ENCODE measurements at places on chromosomes 12 and 14. TPM values are rescaled to one million over a fixed set of nuclear protein-coding genes. Genes with fewer than 3 reads are reported as not detected.

DNA sequence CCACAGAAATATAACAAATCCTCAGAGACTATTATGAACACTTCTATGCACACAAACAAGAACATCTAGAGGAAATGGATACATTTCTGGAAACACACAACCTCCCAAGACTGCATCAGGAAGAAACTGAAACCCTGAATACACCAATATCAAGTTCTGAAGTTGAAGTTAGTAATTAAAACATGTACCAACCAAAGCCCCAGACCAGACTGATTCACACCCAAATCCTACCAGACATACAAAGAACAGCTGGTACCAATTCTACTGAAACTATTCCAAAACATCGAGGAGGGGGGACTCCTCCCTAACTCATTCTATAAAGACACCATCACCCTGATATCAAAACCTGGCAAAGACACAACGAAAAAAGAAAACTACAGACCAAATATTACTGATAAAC, 114.7 kb upstream of the CCDC175 start:
- DNase-seq = no peak

DNA sequence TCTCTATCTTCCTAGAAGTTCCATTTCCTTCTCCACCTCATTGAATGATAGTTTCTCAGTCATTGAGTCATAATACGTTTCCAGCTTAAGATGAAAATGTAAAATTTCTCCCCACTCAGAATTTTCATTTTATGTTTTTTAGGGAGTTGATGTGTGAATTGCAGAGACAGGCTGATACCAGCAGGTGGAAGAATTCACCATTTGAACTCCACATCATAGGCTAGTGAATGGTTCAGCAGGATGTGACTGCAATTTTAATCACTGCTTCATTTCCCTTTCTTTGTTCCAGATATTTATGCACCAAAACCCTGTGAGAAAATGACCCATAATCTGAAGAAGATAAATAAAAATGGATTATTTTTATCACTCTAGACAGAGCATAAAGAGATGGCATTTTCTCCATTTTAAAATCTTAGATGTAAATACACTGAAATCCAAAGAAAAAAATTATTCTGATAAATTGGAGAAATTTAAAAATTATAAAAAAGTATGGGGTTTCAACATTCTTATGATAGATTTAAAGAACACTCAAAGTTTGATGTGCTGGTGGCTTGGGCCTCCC, 10.6 kb upstream of the PYGL start:
- peak; percentile 21 for DNase-seq

- no peak for DNase-seq
These were observed 126.7 kb upstream of the CCDC196 start for GRCh38 chr14:66359500-66359899.

DNA sequence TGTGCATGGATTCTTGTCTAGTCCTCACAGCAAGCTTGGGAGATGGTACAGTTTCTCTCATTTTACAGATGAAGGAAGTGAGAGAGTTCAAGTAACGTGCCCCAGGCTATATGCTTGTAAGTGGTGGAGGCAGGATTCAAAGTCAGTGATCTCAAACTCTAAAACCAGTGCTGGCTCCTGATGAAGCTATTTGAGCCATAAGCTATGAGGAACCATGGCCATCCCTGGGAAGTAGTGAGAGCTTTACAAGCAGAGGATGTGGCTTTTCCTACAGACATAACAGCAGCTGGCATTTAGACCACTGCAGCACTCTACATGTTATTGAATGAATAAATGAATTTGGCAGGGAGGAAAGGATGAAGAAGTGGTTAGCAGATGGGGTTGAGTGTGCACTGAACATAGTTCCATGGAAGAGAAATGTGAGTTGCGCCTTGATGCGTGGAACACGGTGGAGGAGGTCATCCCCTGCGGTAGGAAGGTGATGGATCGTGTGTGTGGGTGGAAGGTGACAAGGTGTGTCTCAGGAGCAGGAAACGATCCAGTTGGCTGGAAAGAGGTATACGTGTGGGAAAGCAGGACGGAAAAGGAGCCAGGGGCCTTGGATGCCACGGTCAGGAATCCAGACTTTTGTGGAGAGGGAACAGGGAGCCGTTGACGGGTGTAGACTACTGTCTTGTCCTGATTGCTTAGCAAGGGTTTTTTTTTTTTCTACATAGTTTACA, 65.2 kb downstream of the RFX4 start:
- no peak for DNase-seq

DNA sequence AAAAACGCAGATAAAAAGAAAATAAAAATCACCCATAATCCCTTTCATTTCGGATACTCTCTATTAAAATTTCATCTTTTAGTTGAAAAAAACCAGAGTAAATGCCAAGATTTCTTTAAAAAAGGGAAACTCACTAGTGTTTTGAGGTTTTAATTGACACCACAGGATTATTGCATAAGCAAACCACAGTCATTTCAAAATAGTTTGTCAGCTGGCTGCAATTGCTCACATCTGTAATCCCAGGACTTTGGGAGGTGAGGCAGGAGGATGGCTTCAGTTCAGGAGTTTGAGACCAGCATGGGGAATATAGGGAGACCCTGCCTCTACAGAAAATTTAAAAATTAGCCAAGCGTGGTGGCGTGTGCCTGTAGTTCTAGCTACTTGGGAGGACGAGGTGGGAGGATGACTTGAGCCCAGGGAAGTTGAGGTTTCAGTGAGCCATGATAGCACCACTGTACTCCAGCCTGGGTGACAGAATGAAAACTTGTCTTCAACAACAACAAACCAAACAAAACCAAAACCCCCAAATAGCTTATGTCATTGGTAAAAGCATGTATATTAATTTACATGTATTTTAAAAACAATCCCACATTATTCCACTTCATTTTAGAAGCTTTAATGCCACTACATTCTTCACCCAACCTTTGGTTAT, 48.8 kb downstream of the SYNE2 start:
- DNase-seq = no peak

DNA sequence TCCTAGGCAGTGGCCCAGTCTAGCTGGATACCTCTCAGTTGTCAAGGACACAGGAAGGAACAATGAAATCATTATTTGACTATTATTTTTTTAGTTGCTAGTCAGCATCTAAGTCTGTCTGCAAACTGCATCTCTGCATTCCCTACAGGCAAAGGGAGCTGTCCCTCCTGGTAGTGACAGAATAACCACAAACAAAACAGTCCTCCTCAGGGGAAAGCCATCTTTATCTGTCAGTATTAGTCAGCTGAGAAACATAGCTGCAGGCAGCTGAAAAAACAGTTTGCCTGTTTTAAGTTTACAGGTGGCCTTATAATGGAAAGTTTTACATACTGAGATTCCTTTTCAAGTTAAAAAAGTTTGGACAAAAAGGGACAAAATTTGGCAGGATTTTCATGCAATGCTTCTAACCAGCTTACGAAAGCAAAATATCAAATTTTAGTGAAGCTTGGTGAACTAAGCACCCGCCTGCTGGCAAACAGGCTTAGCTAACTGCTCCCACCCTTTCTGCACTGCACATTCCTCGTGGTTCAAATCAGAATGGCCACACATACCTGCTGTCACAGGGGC, 29.5 kb downstream of the SLC25A21 start:
- no peak for DNase-seq

DNA sequence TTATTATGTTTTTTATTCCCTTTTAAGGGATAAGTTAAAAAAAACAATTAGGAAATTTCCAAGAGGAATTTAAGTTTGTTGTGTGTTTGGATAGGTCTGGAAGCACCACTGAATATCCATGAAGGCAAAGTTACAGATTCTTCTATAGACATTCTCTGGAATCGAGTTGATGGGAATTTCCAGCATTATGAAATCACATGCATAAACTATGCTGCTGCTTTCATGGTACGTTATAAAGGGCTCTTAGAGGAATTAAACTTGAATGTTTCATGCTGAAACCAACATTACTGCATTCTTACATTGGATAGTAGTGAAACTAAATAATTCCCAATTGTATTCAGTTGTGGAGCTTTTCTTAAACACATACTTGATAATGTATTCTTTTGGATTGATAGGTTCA, 21.5 kb upstream of the PTPRQ start:
- no peak for DNase-seq

GRCh38 chr14:100438678-100439592, 115.8 kb downstream of the SLC25A47 start:
- no peak for DNase-seq

GRCh38 chr14:102154821-102155549, 15.3 kb downstream of the WDR20 start:
- DNase-seq = no peak

DNA sequence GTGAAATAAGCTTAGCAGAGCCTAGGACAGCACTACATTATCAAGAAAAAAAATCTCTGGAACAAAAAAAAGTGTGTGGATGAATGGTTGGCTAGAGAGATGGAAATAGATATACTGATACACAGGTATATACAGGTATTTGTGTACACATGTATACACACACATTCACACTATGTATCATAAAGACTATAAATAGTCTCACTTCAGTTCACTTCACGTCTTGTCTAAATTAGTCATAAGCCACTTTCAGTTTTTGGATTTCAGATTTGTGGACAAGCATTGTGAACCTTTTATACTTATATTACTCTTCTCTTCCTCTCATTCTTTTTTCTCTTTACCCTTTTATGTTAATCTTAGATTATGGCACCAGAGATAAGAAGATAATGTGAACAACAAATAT, 41.8 kb upstream of the SLC6A15 start:
- no peak for DNase-seq

- no peak for DNase-seq
These were observed 1084.7 kb downstream of the BCL11B start for GRCh38 chr14:98187281-98187680.

GRCh38 chr14:67251573-67252226, 10.5 kb downstream of the PALS1 start:
- DNase-seq = no peak

Gene CD163L1
- 0.11 TPM for total RNA-seq

Gene SLC22A17
- 3.7 TPM for total RNA-seq

Gene NYNRIN
- total RNA-seq = 5.9 TPM

Gene TAS2R9
- not detected for total RNA-seq

Gene MOAP1
- total RNA-seq = 11.5 TPM

Gene CLECL1
- total RNA-seq = not detected

Gene KRT71
- 1.5 TPM for total RNA-seq
